ENCODE measurements at places on chromosomes 4 and X. TPM values are rescaled to one million over a fixed set of nuclear protein-coding genes. Genes with fewer than 3 reads are reported as not detected.
A peak's percentile ranks its signal among the peaks of the same experiment; 100 is the strongest.

Gene MAB21L2
- total RNA-seq = not detected

Gene IGFBP7
- not detected for total RNA-seq

Gene GYG2
- 0.58 TPM for total RNA-seq

Gene TRAM1L1
- 1.0 TPM for total RNA-seq

Gene XKRX
- 0.55 TPM for total RNA-seq

Gene CYBB
- 0.46 TPM for total RNA-seq

Gene PABPC5
- total RNA-seq = 0.40 TPM

Gene DDX60
- total RNA-seq = 6.3 TPM

Gene MAGEC3
- not detected for total RNA-seq

Gene UGT2B15
- not detected for total RNA-seq

- H3K4me1 ChIP-seq = peaks cover 11% of the 10 kb centered on the region
- no peak overlapping the region for H3K4me3 ChIP-seq
- H3K36me3 ChIP-seq = no peaks in the 10 kb centered on the region
- DNase-seq = no peak
Observed at GRCh38 chr4:133799717-133800315, 401.8 kb downstream of the PABPC4L start.

DNA sequence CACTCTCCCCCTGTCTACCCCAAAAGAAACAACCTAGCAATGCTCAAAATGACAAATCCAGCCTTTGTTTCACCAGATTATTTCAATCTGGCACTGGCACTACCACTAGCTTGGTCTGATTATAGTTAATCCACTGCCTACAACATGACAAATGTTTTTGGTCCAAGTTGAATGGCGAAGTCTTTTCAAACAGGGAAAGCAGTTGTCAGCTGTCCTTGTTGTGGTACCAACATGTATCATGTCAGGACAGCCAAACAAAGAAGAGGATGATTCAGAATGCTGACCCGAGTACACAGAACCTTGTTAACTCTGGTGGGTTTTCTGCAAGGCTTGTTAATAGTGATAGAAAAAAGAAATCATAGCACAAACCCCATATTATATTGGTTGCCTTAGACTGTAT is 160.8 kb upstream of the ANK2 start:
- no peaks in the 10 kb centered on the region for H3K4me1 ChIP-seq
- H3K36me3 ChIP-seq = no peaks in the 10 kb centered on the region
- no peak for DNase-seq
- H3K4me3 ChIP-seq = no peak overlapping the region

DNA sequence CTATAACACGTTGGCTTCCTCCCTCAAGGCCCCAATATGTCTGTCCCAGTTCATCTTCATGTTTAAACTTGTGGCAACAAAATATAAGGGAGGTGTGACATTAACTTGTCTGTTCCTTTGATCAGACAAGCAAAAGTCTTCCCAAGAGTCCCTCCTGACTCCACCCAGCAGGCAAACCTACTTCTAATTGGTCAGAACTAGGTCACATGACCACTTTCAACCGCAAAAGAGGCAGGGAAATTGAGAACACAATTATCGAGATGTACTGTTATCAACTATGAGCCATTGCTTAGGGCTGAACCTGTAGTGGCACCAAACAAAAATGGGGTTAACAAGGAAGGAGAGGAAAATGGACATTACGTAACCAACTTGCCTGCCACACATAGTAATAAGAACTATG is 246.8 kb upstream of the TET2 start:
- H3K27me3 ChIP-seq = no peaks in the 10 kb centered on the region
- DNase-seq = no peak
- no peak overlapping the region for H3K27ac ChIP-seq
- H3K4me3 ChIP-seq = no peak overlapping the region
- H3K4me1 ChIP-seq = no peaks in the 10 kb centered on the region

DNA sequence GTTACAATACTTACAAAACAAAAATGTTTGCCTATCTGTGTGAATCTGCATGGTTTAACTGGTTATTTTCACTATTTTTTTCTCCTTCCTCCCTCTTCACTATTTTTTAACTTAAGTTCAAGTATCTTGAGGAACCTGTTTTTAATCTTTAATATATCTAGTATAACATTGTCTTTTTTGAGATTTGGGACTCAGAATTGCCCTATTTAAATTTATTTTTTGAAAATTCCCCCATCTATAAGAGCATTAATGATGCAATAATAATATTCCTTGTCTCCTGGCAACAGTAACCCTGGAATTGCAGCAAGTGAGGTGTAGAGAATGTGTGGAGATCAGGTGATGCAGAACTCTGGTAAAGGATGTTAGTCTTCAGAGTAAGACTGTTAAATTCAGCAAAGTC is at the start of gene TENT5D:
TENT5D (plus strand) TSS at position 301 of the 400 bp plus-strand sequence. CDS start 22,093 bp downstream, outside the sequence.
- H3K27me3 ChIP-seq = no peaks in the 10 kb centered on the region
- H3K27ac ChIP-seq = no peak within 1 kb of the TSS
- H3K4me3 ChIP-seq = no peak within 1 kb of the TSS
- no peak for DNase-seq

GRCh38 chrX:42948723-42949657 is 171.0 kb upstream of the PPP1R2C start:
- H3K4me1 ChIP-seq = no peaks in the 10 kb centered on the region
- H3K27me3 ChIP-seq = no peaks in the 10 kb centered on the region
- H3K27ac ChIP-seq = no peak overlapping the region
- no peak overlapping the region for H3K4me3 ChIP-seq
- DNase-seq = no peak

GRCh38 chr4:612052-612748 is 13.2 kb upstream of the PDE6B start:
- no peak overlapping the region for H3K27ac ChIP-seq
- no peak for DNase-seq
- H3K4me3 ChIP-seq = no peak overlapping the region
- no peaks in the 10 kb centered on the region for H3K36me3 ChIP-seq
- H3K27me3 ChIP-seq = no peaks in the 10 kb centered on the region

GRCh38 chrX:45806410-45807121 is 605.9 kb upstream of the DIPK2B start:
- peaks cover 39% of the 10 kb centered on the region for H3K4me1 ChIP-seq
- no peak overlapping the region for H3K4me3 ChIP-seq
- H3K27me3 ChIP-seq = no peaks in the 10 kb centered on the region
- no peak for DNase-seq
- H3K27ac ChIP-seq = peak overlapping the region; percentile 49

GRCh38 chr4:18957716-18958115 is 936.2 kb upstream of the LCORL start:
- no peak overlapping the region for H3K27ac ChIP-seq
- H3K36me3 ChIP-seq = no peaks in the 10 kb centered on the region
- no peak for DNase-seq
- no peak overlapping the region for H3K4me3 ChIP-seq
- H3K4me1 ChIP-seq = no peaks in the 10 kb centered on the region

DNA sequence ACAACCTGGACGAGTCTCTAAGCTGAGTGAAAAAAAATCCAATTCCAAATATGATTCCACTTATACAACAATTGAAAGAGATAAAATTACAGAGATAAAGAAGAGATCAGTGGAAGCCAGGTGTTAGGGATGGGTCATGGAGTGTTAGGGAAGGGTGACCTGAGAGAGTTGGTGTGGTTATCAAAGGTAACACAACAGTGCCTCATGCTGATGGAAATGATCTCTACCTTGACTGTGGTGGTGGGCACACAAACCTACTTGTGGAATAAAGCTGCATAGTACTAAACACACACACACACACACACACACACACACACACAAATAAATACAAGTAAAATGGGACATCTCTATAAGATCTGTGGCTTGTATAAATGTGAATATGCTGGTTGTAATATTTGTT is 26.0 kb downstream of the BEND2 start:
- DNase-seq = no peak
- H3K27ac ChIP-seq = no peak overlapping the region
- peaks cover 37% of the 10 kb centered on the region for H3K27me3 ChIP-seq

DNA sequence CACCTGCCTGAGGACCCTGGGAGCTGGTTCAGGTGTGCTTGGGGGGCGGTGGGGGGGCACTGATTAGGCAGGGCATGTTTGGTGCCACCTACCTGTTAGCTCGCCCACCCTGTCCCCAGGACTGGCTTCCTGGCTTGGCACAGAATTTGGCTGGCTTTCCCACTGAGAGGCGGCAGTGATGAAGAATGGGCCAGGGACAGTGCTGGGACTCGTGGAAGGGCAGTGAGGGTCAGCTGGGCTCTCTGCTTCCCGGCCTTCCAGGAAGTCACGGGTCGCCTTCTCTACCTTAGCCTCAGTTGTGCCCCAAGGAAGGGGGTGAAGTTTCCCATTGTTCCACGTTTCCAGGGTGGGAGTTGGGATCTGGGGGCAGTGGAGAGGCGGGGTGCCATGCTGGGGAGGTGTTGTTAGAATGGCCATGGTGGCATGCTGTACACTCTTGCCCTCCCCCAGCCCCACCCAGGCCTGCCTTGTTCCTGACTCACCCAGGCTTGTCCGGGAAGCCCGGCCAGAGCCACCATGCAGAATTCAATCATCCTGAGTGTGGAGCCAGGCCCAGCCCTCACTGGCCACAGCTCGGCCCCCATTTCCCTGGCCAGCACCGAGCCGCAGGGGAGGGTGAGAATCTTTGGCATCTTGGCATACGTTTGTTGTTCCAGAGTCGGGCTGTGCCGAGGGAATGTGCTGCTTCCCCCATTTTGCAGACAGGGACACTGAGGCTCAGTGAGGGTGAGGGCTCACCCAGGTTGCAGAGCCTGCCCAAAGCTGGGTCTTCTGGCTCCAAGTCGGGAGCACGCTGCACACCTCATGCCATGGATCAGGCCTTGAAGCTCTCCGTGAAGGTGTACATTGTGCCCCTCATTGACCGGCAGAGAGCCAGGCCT is 21.9 kb upstream of the GPR78 start:
- H3K27me3 ChIP-seq = no peaks in the 10 kb centered on the region
- H3K27ac ChIP-seq = peak overlapping the region; percentile 92
- peak; percentile 68 for DNase-seq
- no peak overlapping the region for H3K4me3 ChIP-seq

DNA sequence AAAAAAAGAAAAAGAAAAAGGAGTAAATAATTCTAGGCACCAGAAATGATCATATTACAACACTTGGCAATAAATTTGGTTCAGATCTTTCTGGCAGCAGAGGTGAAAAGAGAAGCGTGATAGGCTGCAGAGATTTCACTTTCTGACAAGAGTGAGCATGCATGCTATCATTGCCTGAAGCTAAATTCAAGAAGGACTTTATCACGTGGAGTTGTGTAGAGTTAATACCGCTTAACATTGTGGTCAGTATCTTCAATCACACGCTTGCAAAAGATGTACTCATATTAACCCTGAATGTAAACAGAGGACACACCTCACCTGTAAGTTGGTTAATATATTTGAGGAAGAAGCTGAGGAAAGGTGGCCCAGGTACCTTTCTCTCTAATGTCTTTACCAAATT is 31.4 kb upstream of the RBPJ start:
- H3K27ac ChIP-seq = no peak overlapping the region
- peaks cover 19% of the 10 kb centered on the region for H3K4me1 ChIP-seq
- no peak overlapping the region for H3K4me3 ChIP-seq
- no peak for DNase-seq
- no peaks in the 10 kb centered on the region for H3K27me3 ChIP-seq
- no peaks in the 10 kb centered on the region for H3K36me3 ChIP-seq

DNA sequence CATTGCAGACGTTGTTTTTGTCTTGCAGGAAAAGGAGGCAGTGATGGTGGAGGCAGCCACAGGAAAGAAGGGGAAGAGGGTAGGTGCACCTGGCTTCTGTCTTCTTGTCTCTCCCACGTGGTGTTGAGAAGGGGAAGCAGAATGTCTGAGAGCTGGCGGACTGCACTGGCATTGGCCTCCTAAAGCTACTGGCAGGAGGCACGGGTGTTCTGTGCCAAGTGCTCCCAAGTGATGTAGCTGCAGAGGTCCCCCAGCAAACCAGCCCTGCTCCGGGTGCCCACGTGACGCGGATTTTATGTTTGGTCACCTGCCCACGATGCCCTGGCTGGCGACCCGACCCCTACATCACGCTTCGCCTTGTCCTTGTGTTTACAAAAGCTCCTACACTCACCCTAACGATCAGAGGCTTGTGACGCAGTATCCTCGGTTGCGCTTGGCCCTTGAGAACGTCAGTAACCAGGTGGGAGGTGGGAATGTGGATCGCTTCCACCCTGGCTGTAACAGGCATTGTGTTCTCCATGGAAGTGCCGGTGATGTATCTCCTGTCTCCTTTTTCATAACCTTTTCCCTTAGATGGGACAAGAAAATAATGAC is 28.5 kb upstream of the XG start:
- no peaks in the 10 kb centered on the region for H3K27me3 ChIP-seq
- no peak overlapping the region for H3K4me3 ChIP-seq

GRCh38 chr4:131001371-131001770 is 1905.4 kb downstream of the C4orf33 start:
- no peaks in the 10 kb centered on the region for H3K36me3 ChIP-seq
- peak overlapping the region; percentile 32 for H3K27ac ChIP-seq
- no peak overlapping the region for H3K4me3 ChIP-seq
- H3K4me1 ChIP-seq = peaks cover 32% of the 10 kb centered on the region

GRCh38 chrX:113157496-113157895 is 316.9 kb upstream of the AMOT start:
- H3K27ac ChIP-seq = no peak overlapping the region
- H3K4me3 ChIP-seq = no peak overlapping the region
- no peaks in the 10 kb centered on the region for H3K36me3 ChIP-seq
- H3K4me1 ChIP-seq = no peaks in the 10 kb centered on the region

GRCh38 chr4:99077177-99077576 is 11.4 kb downstream of the ADH5 start:
- H3K27ac ChIP-seq = no peak overlapping the region
- H3K27me3 ChIP-seq = no peaks in the 10 kb centered on the region
- peaks cover 45% of the 10 kb centered on the region for H3K36me3 ChIP-seq
- no peak overlapping the region for H3K4me3 ChIP-seq
- H3K4me1 ChIP-seq = peaks cover 5% of the 10 kb centered on the region

DNA sequence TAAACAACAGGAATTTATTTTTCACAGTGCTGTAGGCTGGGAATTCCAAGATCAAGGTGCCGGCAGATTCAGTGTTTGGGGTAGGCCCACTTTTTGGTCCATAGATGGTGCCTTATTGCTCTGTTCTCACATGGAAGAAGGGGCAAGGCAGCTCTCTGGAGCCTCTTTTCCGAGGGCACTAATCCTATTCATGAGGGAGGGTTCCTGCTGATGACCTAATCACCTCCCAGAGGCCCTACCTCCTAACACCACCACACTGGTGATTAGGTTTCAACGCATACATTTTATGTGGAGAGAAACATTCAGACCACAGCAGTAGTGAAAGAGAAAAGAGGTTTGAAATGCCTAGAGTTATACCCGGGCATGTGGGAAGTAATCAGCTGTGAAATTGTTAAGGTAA is 1.4 kb upstream of the POLA1 start:
- 0 out of 2 replicates have a peak, but pooled peaks cover 4% of the 10 kb centered on the region for H3K36me3 ChIP-seq
- peaks cover 12% of the 10 kb centered on the region for H3K4me1 ChIP-seq
- no peak overlapping the region for H3K4me3 ChIP-seq
- no peak overlapping the region for H3K27ac ChIP-seq
- no peaks in the 10 kb centered on the region for H3K27me3 ChIP-seq
- no peak for DNase-seq
